PC-9 (cell line): ENCODE measurements at places on chromosomes 2 and 18. TPM values are rescaled to one million over a fixed set of nuclear protein-coding genes. Genes with fewer than 3 reads are reported as not detected.

- no peak for DNase-seq
These were observed 8.3 kb downstream of the TM4SF20 start for GRCh38 chr2:227370791-227371312.

GRCh38 chr2:69804416-69804815 is 25.0 kb upstream of the GMCL1 start:
- DNase-seq, result no peak

GRCh38 chr2:95278051-95278471 is 3.8 kb downstream of the PROM2 start:
- DNase-seq, result peak; percentile 83

GRCh38 chr2:158619496-158619895 is 162.7 kb downstream of the PKP4 start:
- no peak for DNase-seq

DNA sequence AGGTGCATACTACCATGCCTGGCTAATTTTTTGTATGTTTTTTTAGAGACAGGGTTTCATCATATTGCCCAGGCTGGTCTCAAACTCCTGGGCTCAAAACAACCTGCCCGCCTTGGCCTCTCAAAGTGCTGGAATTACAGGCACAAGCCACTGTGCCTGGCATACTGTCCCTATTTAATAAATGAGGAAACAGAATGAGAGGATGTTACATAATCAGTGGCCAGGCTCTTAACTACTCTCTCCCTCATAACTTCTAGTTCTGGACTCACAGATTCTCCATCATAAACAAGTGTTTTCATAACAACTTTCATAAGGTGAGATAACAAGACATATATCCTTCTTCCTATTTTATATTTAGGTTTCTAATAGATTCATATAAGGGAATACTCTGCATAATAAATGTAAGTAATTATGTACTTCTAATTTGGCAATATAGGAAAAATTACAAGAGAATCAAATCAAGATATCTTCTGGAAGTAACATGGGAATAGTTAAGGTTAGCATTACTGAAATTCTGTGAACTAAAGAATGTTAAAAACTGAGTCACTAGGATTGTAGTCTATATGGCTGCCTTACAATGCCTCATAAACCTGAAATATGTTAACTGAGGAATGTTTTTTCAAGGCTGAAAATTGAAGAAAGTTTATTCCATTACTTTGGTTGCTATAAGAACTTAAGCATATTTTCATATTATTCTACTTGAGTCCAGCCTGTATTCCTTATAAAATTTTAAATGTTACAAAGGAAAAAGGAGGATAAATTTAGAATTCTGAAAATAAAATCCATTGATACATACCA is 71.3 kb downstream of the SLC25A12 start:
- DNase-seq, result no peak

DNA sequence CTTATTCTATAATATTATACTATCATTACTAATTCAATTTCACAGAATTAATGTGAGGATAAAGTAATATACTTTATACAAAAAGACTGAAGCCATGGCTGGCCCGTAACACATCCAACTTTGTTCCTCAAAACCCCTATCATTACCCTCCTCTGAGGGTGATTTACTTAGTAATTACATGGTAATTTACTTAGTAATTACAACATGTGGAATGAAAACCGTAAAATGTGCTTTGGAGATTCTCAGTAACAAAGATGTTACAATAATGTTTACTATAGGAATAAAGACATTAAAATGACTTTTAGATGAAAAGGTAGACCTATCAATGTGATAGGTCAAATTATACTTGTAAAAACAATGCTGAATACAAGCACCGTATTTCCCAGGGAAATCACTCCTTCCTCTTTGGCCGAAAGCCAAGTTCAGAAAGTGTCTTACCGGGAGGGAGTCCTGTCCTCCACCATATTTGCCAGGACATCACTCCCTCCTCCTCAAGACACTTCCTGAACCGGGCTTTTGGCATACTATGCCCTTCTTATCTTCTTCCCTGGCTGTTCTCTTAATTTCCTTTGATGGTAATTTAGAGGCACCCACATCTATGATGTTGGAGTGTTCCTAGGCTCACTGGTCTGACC is 1047.8 kb downstream of the SOCS6 start:
- DNase-seq, result no peak

- DNase-seq, result no peak
These were observed 275.1 kb downstream of the SETBP1 start for GRCh38 chr18:44955825-44956224.

- no peak for DNase-seq
These were observed 105.4 kb downstream of the ATL2 start for GRCh38 chr2:38271697-38272096.

DNA sequence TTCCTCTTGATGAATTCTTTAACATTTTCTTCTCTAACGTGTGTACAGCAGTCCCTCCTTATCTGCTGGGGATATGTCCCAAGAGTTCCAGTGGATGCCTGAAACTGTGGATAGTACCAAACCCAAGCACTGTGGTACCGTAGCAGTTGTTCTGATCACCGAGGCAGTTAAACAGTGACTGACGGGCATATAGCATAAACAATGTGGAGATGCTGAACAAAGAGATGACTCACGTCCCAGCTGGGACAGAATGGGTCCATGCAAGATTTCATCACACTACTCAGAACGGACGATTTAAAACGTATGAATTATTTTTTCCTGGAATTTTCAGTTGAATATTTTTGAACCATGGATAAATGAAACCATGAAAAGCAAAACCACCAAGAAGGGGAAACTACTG is 54.5 kb upstream of the SPAG16 start:
- no peak for DNase-seq

- no peak for DNase-seq
These were observed 145.1 kb downstream of the QPCT start for GRCh38 chr2:37489536-37489935.

- no peak for DNase-seq
These were observed 372.5 kb downstream of the RIT2 start for GRCh38 chr18:42742969-42743368.

Gene RMDN2
- total RNA-seq, result 4.0 and 5.3 TPM in 2 replicates

DNA sequence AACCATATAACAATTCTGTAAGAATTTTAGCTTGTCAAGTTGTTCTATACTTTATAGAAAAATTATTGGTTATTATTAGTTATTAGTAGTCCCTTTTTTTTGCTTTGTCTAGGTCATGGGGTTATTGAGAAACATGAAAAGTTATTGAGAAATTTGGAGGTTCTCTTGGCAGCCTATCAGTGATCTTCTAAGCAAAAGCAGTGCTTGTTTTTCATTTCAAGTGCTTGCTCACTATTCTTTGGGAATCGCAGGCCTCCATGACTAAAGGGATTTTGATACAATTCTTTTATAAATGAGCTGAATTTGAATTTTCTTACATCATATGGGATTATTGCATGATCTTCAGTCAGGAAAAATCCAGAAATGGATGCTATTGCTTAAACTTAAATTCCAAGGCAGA is 25.8 kb downstream of the PLEKHA3 start:
- DNase-seq, result no peak

GRCh38 chr2:194087089-194087958 is 1569.7 kb upstream of the SLC39A10 start:
- no peak for DNase-seq

- DNase-seq, result peak; percentile 81
These were observed 169.4 kb downstream of the NEDD4L start for GRCh38 chr18:58213440-58213839.

DNA sequence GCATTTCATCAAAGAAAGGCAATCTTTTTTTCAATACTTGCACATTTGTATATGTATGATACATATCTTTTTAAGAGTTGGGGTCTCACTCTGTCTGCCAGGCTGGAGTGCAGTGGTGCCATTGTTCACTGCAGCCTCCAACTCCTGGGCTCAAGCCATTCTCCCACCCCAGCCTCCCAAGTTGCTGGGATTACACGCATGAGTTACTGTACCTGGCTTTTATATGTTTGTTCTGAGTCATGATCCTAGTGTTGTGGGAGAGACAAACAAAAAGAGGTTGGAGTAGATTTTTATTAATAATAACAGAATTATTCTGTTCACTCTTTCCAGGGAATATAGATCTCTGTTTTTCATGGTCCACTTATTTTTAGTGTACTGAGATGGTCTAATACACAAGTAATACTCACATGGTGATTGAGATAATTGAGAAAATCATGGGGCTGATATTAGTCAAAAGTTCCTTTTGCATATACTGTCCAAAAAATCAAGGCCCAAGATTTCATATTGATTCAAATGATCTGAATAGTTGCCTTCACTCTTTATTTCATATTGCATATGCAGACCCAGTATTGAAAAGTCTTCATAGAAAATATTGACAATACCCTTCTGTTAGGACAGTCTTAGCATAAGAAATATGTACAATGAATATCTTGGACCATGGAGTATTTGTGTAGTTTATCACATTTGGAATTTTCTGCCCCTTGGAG is 138.3 kb downstream of the FMNL2 start:
- DNase-seq, result no peak

Gene MEP1B
- total RNA-seq, result not detected in 2 replicates

DNA sequence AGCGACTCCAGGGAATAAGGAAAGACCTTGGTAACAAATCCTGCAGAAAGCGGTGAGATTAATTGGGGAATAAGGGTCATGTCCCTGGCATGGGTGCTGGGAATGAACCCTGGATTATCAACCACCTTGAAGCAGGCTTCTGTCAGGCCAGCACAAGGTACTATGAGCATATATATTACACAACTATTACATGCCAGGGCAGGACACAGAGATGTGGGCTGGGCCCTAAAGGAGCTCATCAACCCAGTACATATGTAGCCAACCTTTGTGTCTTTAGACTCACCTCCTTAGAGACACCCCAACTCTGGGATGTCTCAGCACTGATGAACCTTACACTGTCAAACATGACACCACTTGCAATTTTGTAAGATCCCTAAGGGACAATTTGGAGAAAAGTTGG is 3.4 kb downstream of the SFXN5 start:
- no peak for DNase-seq

Gene SPATA3
- total RNA-seq, result not detected in 2 replicates

Gene SIX2
- 10.2 and 11.9 TPM in 2 replicates for total RNA-seq

GRCh38 chr2:165567273-165567672 is 97.8 kb downstream of the CSRNP3 start:
- DNase-seq, result no peak

- DNase-seq, result no peak
These were observed 617.6 kb downstream of the NYAP2 start for GRCh38 chr2:226017107-226017506.

- DNase-seq, result no peak
These were observed 89.1 kb downstream of the POLR1A start for GRCh38 chr2:86016581-86016980.

Gene CDK15
- total RNA-seq, result not detected in 2 replicates

Gene IFIH1
- total RNA-seq, result 4.7 and 4.8 TPM in 2 replicates

GRCh38 chr2:5121642-5122041 is 570.5 kb upstream of the SOX11 start:
- DNase-seq, result no peak

Gene RPL31
- total RNA-seq, result 1,090 and 1,251 TPM in 2 replicates

DNA sequence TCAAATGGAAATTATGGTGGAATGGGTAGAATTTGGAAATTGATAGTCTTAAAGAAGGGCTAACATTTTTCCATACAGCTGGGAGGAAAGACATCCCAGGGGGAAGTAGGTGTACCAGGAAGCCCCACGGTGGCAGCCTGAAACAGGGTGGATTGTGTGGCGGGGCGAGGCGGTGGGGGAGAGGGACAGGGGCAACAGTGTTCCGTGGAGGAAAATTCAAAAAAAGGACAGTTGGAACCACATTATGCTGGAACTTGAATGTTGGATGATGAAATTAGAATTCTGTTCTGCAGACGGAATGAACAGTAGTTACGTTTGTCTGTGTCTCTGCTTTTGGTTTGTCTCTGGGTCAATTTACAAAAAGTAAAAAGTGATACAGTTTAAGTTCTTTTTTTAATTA is 10.6 kb upstream of the CIB4 start:
- no peak for DNase-seq

DNA sequence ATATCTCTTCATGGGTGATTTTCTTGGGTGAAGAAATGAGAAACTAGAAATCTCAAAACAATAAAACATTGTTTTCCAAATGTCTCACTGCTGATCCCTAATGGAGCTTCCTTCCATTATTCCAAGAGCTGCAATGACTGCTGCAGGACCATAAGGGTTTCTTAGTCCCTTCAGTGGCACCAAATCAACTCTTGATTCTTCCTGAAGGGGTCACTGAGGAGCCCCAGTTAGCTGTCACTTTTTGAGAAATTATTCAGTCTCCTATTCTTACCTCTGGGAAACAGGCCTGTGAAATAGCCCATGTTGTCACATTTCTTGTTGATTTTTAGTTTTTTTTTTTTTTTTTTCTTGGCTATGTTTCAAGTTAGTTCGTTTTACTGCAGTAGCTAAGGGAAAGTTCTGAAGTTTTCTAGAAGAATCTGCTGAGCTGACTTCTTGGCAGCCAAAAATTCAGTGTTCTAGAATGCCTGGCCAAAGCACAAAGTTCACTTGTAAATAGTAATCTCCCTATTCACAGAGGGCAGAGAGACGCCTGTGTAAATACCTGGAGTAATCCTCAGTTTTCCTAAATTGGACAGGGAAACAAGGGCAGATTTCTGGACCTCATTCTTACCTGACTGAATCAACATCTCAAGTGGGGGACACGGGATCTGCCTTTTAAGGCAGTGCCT is 480.0 kb downstream of the RIT2 start:
- DNase-seq, result no peak

Gene GALNT13
- total RNA-seq, result 3.6 and 4.0 TPM in 2 replicates

GRCh38 chr18:37787452-37787851 is 221.9 kb upstream of the CELF4 start:
- DNase-seq, result no peak

Gene EFR3B
- total RNA-seq, result 0.20 TPM in 1 of 2 replicates, not detected in the other

DNA sequence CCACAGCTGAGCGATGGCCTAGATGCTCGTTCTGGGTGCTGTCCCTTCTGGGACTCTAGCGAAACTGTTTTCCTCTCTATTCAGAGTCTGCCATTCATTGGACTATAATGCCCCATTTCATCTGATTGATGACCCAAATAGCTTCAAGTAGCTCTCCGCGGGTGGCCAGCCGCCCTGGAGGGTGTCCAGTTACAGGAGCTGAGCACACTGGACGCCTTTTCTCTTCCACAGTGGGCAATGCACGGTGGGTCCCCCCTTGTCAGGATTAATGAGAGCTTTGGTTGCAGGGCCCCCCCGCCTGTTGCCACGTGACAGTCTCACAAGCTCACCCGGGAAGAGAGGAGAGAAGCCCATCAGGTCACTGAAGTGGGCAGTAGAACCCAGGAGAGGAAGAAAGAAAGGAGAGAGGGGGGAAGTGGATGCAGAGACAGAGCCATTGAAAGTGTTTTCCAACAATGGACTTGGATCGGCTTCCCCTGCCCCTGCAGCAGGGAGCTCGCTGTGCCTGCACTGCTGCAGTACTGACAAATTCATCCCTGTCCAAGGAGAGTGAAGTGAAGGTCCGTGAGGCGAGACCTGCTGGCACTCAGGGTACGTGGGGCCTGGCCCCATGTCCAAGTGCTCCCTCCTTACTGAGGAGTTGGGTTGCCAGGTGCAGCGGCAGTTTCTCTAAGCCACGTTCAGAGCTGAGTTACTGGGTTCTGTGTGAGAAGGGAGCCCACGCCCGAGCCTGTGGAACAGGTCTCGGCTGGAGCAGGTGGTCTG is 44.8 kb downstream of the DIPK1C start:
- no peak for DNase-seq

Gene IGFBP5
- total RNA-seq, result 5.5 and 10.0 TPM in 2 replicates

GRCh38 chr2:86225581-86225980 is 26.3 kb downstream of the MRPL35 start:
- DNase-seq, result no peak
